Karpas-422 (cell line): ENCODE measurements at places on chromosomes 12 and 14.

DNA sequence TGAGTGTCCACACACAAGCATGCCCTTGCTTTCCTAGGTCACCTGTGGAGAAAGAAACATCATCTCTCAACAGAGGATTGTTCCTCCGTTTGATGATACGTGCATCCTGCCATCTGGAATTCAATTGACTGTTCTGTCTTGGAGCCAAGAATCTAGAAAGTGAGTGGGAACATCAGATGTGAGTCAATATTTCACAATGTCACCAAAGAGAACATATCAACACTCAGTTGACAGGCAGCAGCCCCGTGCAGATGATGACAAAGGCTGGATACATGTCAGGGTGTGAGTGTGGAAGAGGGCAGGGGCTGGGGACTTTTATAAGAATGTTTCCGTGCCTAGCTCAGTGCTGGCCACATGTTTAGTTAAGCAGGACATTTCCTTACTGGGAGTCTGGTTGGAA lies 76.1 kb downstream of the TBC1D30 start:
- DNase-seq: no peak

DNA sequence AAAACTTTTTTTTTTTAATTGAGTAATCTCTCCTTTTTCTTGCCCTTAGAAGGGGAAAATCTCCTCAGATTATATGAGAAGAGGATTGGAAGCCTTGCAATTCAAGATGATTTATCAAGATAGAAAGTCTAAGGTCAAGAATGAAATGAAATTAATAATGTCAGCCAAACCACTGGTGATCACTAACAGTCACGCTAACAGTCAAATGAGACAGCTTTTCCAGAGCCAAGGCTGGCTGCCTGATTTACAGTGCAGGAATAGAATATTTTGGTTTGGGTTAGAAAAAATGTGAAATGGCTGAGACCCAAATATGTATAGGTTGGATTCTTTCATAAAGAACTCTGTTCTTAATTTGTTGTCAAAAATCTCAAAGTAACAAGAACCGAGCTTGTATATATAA lies 204.3 kb downstream of the PPM1H start:
- DNase-seq: no peak

DNA sequence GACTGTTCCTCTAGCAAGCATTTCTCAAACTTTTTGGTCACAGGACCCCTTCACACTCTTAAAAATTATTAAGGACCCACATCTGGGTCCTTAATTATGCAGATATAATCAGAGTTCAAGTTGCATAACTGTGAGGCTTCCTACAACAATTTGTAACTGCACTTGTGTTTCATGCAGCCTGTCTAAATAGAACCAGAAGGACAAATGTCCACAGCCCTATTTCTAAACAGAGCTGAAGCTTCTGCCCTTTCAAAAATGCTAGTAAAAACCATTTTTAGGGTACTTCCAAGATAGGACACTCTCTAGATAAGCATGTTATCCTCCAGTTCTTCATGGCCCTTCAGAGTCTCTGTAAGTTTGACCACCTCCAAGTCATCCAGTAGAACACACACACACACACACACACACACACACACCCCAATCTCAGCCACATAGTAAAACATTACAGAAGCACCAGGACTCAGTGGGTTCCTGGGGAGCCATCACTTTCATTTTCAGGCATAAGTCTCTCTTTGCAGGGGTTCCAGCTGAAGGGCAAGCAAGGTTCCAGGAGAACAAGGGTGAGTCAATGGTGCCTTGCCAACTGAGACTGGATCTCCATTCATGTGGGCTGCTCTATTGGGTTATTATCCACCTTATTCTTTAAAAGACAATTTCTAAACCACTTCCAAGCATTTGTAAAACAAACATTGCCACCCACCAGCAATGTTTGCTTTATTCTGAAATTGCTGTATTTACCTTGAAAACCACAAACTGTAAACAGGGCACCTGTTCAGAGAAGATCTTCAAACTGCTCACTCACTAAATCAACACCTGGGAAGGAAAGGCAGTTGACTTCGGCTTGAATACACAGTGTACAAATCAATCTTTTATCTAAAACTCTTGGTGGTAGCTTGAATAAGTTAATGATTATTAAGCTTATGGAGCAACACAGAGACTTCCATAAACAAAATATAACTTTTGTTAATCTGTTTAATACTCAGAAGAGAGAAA lies 64.1 kb downstream of the ITPR2 start:
- no peak for DNase-seq

- DNase-seq: no peak
Measured at GRCh38 chr14:67186172-67186768, 3.0 kb upstream of the GARIN2 start.

DNA sequence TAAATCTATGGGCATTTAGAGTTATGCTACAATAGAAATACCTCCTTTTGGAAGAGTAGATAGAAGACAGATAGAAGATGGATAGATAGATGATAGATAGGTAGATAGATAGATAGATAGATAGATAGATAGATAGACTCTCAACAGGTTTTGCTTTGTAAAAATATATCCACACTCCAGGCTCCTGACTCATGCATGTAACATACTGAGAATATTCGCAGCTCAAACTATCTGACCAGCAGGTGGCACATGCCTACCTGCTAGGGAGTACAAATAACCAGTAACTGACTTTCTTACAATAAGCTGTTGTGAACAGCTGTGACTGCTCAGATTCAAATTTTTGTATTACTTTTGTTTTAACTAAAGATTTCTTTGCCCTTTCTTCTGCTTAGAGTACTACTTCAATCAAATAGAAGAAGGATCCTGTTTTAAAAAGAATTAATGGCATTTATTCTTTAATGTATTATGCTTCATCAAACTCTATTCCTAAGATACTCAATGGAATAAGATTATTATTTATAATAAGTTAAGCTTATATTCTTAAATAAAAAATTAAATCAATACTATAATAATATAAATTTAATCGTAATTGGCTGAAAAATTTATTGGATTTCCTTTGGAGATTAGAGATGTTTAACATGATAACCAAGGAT lies 15.8 kb upstream of the CPNE8 start:
- DNase-seq: peak; percentile 77

GRCh38 chr14:99327050-99327449 lies 55.1 kb upstream of the BCL11B start:
- peak; percentile 57 for DNase-seq

GRCh38 chr14:97916669-97917568 lies 1119.7 kb downstream of the VRK1 start:
- no peak for DNase-seq

DNA sequence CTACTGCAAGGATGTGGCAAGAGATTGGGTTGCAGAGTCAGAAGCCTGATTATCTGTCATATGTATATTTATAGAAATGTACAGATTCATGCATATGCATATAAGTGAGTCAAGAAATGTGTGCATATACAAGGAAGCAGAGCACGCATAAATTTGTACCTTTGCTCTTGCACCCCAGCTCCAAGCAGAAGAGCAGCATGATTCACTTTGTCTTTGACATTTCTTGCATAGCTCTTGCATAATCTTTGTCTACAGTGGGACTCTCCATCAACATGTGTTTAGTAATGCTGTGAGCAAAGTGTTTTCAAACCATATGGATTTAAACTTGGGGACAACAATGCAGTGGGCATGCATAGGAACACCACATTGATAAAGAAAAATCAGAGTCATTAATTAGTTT lies 330.7 kb upstream of the DCN start:
- no peak for DNase-seq

DNA sequence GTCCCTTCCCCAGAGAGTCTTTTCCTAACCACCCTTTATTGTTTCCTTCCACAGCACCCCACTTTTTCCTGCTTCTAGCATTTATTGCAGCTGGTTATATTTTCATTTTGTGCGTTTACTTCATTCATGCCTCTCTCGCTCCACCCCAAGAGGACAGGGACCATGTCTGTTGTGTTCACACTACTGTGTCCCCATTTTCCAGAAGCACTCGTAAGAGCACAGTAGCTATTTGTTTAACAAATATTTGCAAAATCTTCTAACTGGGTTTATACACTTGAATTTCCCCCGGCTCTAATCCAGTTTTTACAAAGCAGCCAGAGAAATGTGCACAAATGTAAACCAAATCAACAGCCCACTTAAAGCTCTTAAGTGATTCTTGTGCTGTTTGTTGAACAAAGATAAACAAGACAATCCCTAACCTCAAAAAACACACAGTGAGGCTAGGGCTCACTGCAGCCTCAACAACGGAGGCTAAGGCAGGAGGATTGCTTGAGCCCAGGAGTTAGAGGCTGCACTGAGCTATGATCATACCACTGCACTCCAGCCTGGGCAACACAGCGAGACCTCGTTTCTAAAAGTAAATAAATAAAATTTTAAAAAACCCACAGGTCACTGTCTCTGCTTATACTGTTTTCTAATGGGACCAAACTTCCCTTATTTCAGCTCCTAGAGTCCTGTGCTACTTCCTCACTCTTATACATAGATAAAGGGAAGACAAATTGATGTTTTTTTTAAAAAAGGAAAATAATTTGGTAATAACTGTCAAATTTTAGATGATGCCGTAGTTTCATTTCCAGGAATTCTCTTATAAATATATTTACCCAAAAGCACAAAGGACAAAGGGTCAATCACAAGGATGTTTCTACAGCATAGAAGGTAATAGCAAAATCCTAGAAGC lies 6.6 kb upstream of the ABCD4 start:
- no peak for DNase-seq

GRCh38 chr12:55629058-55629841 lies 7.4 kb upstream of the OR10P1 start:
- DNase-seq: no peak

- peak; percentile 77 for DNase-seq
Measured at GRCh38 chr12:97960741-97961608, 498.4 kb downstream of the RMST start.

DNA sequence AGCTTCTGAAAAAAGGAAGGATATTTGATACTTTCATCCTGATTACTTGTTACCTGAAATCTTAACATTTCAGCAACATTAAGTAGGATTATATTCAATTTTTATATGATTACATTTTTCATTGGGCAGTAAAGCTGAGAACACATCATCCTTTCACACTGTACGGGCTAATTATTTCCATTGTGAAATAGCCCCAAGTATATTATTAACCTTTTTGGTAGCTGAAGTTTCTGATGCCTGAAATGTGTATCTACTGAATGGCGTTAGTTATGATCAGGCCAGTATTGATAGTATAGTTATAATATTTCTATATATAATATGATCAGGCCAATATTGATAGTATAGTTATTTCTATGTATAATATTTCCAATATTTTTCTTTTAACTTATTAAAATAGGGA lies 10.1 kb downstream of the SPATS2 start:
- no peak for DNase-seq

DNA sequence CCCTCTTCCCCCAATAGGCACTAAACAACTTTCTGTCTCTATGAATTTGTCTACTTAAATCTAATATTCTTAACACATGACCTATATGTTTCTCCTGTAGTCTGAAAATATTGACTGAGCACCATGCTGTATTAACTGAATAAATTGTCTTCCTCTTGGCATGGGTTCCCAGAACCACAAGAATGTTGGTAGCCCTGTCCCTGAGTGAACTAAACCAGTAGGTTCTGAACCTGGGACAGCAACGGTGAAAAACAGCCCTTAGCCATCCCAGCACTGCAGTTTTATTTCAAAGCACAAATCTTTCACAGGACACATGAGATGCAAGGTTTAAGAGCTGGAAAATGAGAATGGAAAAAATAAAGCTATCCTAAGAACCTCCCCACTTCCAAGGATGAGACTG lies 20.4 kb upstream of the HSP90B1 start:
- DNase-seq: no peak

- DNase-seq: no peak
Measured at GRCh38 chr12:56897844-56898361, 36.3 kb downstream of the SDR9C7 start.

DNA sequence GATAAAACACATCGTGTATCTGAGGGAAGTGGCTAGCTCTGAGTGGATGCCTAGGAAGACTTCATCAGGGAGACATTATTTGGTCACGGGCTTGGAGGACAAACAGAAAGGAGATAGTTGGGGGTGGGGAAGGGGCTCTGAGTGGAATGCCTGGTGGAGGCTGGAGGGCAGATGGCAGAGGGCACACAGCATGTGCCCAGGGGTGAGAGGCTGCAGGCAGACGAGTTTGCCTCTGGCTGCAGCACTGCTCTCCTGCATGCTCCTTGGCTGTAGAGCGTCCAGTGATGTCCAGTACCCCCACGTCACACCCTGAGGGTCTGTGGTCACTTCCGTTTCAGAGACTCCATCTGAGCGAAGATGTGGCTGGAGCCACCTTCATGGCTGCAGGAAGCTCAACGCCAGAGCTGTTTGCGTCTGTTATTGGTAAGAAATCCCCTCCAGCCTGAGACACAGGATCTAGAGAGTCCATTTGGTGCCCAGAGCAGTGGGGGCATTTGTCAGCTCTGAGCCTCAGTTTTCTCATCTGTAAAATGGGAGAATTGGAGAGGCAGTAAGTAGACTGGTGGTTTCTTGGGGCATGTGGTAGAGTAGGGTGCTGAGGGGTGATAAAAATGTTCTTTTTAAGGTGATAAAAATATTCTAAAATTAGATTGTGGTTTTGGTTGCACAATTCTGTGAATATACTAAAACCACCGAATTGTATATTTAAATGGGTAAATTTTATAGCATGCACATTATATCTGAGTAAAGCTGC lies 71.7 kb upstream of the RIN3 start:
- peak; percentile 44 for DNase-seq

GRCh38 chr12:100375038-100375735 lies 18.3 kb downstream of the SLC17A8 start:
- DNase-seq: no peak

- peak; percentile 81 for DNase-seq
Measured at GRCh38 chr12:59597385-59597781, 1.6 kb downstream of the SLC16A7 start.

DNA sequence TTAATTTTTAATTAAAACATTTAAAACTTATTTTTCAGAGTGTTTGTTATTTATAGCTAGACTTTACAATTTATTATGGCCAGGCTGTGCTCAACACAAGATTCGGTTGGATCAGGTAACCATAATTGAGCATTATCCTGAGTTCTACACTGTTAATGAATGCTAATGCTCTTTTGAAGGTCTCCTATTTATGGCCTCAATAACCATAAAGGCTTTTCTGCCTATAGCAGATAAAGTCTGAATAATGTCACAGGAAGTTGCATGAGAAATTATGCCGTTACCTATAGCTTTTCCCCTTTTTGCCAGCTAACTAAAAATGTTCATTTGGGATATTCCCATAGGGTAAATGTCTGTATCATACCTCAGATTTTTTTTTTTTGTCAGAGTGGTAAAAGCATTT lies 269.4 kb upstream of the E2F7 start:
- DNase-seq: no peak

GRCh38 chr12:47650469-47650868 lies 55.4 kb downstream of the RPAP3 start:
- no peak for DNase-seq

DNA sequence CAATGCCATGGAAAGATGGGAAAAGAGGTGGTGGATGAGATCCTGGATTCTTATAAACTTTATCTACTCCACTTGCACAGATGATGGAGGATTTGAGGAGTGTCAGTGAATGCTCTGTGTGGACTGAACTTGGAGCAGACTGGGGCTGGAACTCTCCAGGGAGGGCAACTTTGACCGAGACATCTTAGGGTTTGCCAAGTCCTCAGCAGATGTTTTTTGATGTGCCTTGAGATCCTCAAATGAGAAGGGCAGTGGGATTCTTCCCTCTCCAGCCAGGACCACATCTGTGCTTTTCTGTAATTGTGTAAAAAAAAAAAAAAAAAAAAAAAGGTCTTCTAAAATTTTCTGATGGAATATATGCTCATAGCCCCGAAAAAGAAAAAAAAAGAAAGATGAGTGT lies 23.0 kb upstream of the MYL2 start:
- no peak for DNase-seq
